ENCODE measurements at places on chromosomes 1 and 21.

GRCh38 chr1:240739139-240739538 lies 127.2 kb upstream of the GREM2 start:
- DNase-seq = no peak

DNA sequence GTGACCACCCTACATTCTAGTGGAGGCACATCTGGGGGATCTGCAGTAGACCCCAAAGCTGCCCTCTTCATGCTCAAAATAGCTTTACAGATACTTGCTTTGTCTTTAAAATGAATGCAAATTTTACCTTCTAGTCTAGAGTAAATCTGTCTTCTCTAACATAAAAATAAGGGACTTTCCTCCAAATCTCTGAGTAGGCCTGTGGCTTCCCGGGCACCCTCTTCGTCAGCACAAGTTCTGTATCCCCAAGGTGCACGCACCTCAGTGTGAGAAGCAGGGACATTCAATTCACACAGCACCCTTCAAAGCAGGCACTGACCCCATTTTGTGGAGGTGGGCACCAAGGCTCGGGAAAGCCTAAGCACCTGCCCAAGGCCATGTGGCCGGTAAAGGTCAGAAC lies 19.0 kb downstream of the MEF2D start:
- DNase-seq = no peak

- no peak for DNase-seq
Observed at GRCh38 chr1:11967028-11967547, 13.2 kb upstream of the MFN2 start.

GRCh38 chr1:201667479-201667878 lies 128.6 kb downstream of the NAV1 start:
- DNase-seq = no peak

- DNase-seq = no peak
Observed at GRCh38 chr1:40151457-40152079, 9.6 kb upstream of the RLF start.

GRCh38 chr1:33898406-33898805 lies 34.5 kb downstream of the HMGB4 start:
- DNase-seq = no peak

GRCh38 chr1:227093309-227093708 lies 153.2 kb downstream of the COQ8A start:
- DNase-seq = no peak

- no peak for DNase-seq
Observed at GRCh38 chr1:80966266-80966665, 834.5 kb upstream of the ADGRL2 start.

DNA sequence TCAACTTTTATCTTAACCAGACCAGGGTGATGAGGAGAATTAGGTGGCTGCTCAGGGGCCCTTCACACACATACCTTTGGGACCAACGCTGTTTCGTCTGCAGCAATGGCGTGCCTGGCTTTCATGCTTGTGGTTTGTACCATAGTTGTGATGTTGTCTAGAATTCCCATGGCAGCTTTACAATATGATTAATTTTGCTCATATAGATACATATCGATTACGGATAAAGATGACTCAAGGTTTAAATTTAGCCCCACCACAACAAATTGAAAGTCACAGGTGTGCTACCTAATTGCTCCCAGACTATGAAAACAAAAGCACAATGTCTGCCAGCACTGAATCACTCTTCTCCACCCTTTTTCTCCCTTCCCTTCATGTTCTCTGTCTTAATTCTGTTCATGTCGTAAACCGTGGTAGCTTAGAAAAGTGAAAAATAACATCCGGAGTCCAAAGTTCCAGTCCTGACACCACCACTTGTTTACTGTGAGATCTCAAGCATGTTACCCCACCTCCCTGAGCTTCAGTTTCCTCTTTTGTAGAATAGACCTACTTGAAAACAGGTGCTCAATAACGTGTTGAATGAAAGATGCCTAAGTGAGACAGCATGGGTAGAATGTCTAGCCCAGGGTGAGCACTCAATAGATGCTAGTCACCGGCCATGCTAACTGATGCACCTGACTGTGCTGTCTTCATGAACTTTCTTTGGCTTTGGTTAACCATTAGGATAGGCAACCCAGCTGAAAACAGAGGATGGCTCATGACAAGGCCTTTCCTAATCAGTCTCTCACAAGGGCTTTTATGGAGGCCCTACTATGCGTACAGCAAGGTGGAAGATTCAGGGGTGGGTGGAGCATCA lies 22.1 kb upstream of the JUN start:
- DNase-seq = no peak

DNA sequence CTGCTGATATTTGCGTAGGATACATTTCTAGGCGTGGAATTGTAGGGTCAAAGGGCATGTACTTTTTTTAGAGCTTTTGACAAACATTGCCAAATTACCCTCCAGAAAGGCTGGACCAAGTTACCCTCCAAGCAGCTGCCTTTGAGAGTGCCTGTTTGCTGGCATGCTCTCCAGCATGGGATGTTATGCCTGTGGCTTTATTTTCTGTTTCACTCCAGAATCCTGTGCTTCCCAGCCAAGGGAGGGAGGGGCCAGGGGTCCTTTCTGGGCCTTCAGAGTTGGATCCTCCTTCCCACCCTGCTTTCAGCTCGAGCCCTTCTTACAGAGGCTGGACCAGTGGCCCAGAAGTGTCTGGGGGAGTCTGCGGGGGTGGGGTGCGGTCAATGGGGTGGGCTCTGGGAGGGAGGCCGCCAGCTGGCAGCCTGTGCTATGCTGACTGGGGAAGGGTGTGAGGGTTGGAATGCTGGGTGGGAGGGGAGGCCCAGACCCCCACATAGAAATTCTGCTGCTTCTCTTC lies 81.2 kb downstream of the EPHB2 start:
- DNase-seq = no peak

- DNase-seq = no peak
Observed at GRCh38 chr1:63611231-63611630, 18.0 kb downstream of the PGM1 start.

DNA sequence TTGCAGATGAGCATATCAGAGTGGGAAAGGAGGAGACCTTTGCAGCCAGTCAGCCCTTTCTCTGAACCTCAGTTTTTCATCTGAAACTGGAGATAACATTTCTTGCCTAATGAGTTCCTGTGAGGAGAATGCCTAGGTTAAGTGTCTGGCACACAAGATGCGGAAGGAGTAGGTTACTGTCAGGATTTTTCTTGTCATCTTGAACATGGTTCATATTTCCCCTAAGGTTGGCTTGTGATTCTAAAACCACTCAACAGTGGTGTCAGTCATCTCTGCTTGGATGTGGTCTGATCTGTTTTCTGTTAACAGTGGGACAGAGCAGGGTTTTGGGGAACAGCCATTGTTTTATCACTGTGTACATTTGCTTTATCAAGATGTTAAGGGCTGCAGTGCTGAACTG lies 70.6 kb downstream of the TGFB2 start:
- DNase-seq = no peak

GRCh38 chr1:198169672-198170071 lies 12.9 kb downstream of the NEK7 start:
- no peak for DNase-seq

DNA sequence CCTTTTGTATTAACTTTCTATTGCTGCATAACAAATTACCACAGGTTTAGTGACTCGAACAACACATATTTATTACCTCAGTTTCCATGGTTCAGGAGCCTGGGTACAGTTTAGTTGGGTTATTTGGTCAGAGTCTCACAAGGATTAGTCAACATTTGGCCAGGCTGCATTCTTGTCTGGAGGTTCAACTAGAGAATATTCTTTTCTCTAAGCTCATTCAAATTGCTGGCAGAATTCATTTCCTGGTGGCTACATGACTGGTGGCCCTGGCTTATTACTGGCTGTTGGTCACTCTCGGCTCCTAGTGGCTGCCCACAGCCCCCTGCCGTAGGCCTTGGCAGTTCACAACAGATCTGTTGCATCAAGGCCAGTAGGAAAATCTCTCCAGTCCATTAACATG lies 81.1 kb upstream of the ADAR start:
- no peak for DNase-seq

DNA sequence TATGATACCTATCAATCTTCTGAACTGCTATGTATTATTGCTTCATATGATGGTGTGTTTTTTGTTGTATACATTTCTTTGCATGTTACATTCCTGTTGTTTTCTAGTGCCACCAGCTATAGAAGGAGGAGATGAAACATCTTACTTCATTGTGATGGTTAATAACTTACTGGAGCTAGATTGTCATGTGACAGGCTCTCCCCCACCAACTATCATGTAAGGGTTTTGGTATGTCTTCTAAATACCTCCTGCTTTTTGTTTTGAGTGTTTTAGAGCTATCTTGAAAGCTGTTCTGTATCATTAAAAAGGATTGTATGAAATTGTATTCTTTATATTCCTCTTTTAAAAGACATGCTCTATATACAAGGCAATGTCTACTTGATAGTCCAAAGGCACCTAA lies 282.7 kb downstream of the HMCN1 start:
- DNase-seq = no peak

- DNase-seq = no peak
Observed at GRCh38 chr1:205834751-205835150, 15.2 kb downstream of the PM20D1 start.

- DNase-seq = no peak
Observed at GRCh38 chr1:102550729-102551384, 554.1 kb upstream of the OLFM3 start.

- DNase-seq = no peak
Observed at GRCh38 chr1:43760745-43761317, 53.5 kb downstream of the ST3GAL3 start.

DNA sequence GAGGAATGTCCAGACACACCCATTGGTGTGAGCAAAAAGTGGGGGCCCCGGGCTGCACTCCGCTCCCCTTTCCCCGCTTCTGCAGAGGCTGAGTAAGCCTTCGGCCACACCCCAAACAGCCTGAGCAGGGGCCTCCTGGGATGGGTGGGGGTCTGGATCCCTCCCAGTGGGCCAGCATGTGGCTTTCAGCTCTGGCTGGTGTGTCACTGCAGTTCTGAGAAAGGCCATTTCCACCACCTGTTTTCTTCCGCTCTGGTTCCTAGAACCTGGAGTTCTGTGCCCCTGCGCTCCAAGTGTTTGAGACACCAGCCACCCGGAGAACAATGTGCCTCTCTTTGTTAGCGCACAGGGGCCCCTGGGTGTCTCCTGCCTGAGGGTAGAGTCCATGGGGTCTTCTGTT lies 30.9 kb downstream of the SLC37A1 start:
- DNase-seq = no peak

Measured in hypothalamus (tissue), 51 donors.